ENCODE measurements at places on chromosomes 5 and 9. TPM values are rescaled to one million over a fixed set of nuclear protein-coding genes. Genes with fewer than 3 reads are reported as not detected.

FSTL4 gene
- 5.7 TPM for total RNA-seq

OGN gene
- total RNA-seq, result not detected

TSLP gene
- total RNA-seq, result 0.59 TPM

EQTN gene
- total RNA-seq, result not detected

GRCh38 chr9:125889476-125890419, 142.6 kb downstream of the PBX3 start:
- peak; percentile 51 for DNase-seq

DNA sequence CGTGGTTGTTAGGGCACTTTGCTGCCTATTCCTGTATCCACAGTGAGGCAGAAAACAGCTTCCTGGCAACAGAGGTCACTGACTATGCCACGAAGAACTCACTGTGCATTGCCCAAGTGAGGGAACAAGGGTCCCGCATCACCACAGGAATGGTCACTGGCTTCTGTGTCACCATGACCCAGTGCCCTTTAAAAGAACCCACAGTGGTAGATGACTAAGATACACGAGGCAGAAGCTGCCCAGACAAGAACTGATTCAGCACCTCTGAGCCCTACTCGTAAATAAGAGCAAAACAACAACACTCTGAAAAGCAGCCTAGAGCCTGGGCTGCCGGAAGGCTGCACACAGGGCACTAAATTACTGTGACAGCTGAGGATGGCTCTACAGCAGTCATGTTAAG, 236.6 kb upstream of the RASEF start:
- no peak for DNase-seq

- DNase-seq, result no peak
Measured at GRCh38 chr5:90440644-90441043, 31.1 kb upstream of the CETN3 start.

DNA sequence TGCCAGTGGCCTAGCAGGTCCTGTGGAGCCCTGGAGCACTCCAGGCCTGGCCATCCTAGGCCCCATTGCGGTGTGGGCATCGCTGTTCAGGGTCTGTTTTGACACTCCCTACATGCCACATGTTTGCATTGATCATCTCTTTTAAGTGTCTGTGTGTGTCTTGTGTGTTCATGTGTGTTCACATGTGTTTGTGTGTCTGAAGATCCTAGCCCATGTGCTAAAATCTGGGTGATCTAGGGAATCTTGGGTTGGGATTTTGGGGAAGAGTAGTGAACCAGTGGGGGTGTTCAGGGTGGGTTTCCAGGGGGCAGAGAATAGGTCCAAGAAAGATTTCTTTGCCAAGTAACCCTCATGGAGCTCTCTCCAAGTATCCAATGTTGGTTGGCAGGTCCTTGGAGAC, 8.4 kb downstream of the PSD2 start:
- no peak for DNase-seq

DNA sequence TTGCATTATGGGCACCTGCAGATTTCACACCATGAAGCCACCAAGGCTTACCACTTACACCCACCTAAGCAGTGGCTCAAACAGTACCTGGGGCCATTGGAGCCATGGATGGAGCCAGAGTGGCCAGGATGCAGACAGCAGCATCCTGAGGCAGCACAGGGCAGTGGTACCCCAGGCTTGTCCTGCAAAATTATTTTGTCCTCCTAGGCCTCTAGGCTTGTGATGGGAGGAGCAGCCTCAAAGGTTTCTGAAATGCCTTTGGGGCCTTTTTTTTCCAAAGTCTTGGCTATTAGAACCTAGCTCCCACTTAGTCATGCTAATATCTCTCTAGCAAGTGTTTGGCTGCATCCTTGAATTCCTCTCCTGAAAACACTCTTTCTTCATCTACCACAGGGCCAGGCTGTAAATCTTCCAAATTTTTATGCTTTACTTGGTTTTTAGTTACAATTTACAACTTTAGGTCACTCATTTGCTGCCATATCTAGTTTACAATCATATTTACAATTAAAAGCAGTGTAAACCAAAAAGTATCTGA, 15.7 kb downstream of the TMC1 start:
- no peak for DNase-seq

DNA sequence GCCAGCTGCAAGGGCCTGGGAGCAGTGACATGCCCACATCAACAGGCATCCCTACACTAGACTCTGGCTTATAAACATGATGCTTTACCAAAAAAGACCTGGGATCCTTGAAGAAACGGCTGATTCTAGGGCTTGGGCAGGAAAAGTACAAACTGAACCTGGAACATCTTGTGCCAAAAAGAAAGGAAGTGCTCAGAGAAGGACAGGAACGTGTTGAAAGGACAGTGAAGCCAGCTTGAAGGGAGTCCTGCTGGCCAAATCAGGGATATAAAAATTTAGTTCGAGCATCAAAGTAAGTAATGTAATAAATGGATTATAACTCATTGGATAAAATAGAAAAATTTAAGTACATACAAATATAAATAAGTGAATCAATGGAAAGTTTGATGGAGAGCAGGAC, 58.1 kb downstream of the ALDH7A1 start:
- DNase-seq, result no peak

All from H9 (cell line).